ENCODE measurements at places on chromosomes 12 and 14.
A peak's percentile ranks its signal among the peaks of the same experiment; 100 is the strongest.

GRCh38 chr12:93380480-93381121 lies 2.9 kb downstream of the NUDT4 start:
- H3K4me3 ChIP-seq = peak overlapping the region; percentile 83
- H3K27me3 ChIP-seq = no peaks in the 10 kb centered on the region
- H3K27ac ChIP-seq = peak overlapping the region; percentile 96

- H3K36me3 ChIP-seq = no peaks in the 10 kb centered on the region
- no peak for DNase-seq
- no peaks in the 10 kb centered on the region for H3K27me3 ChIP-seq
- no peak overlapping the region for H3K27ac ChIP-seq
- no peak overlapping the region for H3K4me3 ChIP-seq
Observed at GRCh38 chr12:67442896-67443295, 173.7 kb downstream of the CAND1 start.

GRCh38 chr12:47077206-47078085 lies 2.0 kb upstream of the PCED1B start:
- peak overlapping the region; percentile 96 for H3K27ac ChIP-seq
- peak overlapping the region; percentile 84 for H3K4me3 ChIP-seq
- H3K36me3 ChIP-seq = no peaks in the 10 kb centered on the region
- no peak for DNase-seq
- peaks cover 47% of the 10 kb centered on the region for H3K4me1 ChIP-seq

DNA sequence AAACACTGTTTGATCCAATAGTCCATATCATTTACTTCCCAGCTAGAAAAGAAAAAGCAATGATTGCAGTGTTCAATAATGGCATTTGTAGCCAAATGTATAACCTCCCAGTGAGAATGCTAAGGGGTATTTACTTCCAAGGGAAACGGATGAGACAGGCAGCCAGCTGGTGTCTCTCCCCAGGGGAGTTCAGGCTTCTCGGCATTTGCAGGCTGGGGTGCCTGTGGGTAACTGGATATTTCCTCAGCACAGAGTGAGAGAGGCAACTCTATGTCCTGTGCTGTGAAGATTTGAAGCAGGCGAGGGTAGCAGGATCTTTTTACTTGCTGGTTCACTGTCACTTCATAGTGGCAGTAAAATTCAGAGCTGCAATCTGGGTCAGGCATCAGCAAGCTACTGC lies 1455.6 kb upstream of the TMEM132C start:
- H3K36me3 ChIP-seq = no peaks in the 10 kb centered on the region
- H3K27me3 ChIP-seq = no peaks in the 10 kb centered on the region
- H3K4me1 ChIP-seq = no peaks in the 10 kb centered on the region
- no peak overlapping the region for H3K4me3 ChIP-seq
- no peak for DNase-seq
- no peak overlapping the region for H3K27ac ChIP-seq

Measured in sigmoid colon (tissue), 7 donors.